ENCODE measurements at places on chromosomes 2 and 18.
A peak's percentile ranks its signal among the peaks of the same experiment; 100 is the strongest.

DNA sequence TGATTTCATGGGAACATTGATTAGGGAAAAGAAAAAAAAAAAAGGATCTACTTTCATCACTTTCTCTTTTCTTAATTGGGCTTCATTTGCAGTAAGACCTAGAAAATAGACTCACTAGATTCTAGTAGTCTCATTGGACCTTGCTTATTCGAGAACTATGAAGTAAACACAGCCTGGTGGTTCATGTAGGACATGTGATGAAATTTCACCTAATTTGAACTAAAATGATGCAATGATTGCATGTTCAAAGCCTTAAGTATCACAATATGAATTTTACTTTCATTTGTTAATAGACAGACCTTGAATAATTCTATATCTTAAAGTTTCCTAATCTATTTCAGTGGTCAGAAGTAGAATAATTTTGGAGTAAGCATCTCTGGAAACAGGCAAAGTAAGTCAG is 688.9 kb upstream of the NRXN1 start:
- DNase-seq: no peak

DNA sequence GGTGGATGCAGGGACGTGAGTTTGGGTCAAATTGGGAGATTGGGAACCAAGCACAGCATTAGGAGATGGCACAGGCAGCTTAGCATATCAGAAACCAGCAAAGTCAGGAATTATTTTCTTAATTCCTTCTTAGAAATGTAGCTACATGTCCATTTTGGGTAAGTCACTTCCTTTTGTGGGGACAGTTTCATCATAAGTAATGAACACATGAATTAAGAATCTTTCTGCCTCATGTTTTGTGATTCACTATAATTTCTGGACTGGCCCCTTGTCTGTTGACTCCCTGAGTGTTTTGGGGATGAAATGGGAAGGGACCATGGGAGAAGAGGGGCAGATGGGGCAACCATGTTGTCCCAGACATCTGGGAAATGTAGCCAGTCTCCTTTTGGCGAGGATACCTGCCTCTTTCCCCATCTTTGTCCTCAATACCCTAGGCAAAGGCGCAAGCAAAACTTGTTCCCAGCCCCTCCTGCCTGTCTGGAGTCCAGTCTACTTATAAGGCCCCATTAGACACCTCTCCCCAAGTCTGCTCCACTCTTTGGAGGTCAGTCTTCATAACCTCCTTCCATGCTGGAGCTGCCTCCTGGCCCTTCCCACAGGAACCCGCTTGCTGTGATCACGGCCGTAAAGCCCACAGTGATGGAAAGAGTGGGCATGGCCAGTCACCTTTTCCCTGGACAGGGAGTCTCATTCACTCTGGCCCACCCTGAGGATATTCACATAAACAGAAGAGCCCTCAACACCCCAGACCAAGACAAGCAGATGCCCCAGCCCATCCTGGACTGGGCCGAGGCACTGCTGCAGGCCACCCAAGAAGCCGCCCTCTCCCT is 25.7 kb downstream of the MTHFD2 start:
- no peak for DNase-seq

DNA sequence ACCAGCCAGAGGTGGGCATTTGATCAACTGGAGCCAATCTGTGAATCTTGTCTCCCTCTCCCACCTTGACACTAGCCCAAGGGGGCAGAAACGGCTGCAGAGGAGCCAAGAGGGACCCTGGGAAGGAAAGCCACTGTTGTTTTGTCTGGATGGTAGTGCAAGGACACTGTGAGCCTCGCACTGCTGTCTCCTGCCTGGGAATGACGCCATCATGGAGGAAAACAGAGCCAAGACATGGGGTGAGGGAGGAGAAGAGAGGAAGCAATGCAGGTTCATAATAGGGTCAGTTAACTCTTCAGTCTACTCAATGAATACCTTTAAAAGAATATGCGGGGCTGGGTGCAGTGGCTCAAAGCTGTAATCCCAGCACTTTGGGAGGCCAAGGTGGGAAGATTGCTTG is 231.1 kb upstream of the AGAP1 start:
- DNase-seq: no peak

DNA sequence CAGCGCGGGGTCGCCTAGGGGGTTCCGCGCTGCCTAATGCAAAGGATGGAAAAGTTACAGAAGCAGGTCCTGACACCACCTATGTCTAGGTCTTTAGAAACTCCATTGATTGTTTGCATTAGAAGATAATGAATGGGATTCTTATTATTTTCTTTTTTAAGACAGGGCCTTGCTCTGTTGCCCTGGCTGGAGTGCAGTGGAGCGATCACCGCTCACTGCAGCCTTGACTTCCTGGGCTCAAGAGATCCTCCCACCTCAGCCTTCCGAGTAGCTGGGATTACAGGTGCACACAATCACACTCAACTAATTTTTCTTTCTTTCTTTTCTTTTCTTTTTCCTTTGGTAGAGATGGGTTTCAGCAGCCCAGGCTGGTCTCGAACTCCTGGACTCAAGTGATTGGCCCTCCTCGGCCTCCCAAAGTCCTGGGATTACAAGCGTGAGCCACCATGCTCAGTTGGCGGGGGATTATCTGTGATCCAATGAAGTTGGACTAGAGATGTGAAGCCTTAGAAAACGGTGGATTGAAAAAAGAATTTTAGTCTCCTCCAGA is 761 bp upstream of the IDH1 start:
- no peak for DNase-seq

- DNase-seq: peak; percentile 11
Observed at GRCh38 chr2:3730646-3731045, 27.3 kb downstream of the DCDC2C start.

GRCh38 chr18:74190086-74190485 is 41.8 kb downstream of the TIMM21 start:
- peak; percentile 24 for DNase-seq

DNA sequence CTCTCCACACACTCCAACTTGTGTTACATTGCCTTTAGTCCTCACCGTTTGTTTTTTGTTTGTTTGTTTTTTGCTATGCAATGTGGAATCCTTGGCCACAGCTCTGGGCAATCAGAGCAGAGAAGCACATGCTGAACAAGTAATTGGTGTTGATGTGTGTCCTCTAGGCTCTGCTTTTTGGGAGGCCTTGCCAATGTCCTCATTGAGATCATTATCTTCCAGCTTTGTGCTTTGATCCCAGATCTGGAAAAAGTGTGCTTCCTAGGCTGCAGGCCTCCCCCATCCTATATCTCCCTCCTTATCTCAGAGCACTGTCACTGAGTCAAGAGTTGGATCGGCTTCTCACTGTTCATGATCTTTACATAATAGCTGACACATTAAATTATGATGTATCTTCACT is 25.9 kb downstream of the OSR1 start:
- DNase-seq: no peak

GRCh38 chr18:21830532-21830931 is 89.9 kb downstream of the MIB1 start:
- DNase-seq: no peak

- DNase-seq: no peak
Observed at GRCh38 chr2:108967757-108968156, 21.3 kb downstream of the EDAR start.

GRCh38 chr2:57444752-57445430 is 601.7 kb upstream of the VRK2 start:
- DNase-seq: no peak

- DNase-seq: no peak
Observed at GRCh38 chr2:40284797-40285196, 167.1 kb downstream of the SLC8A1 start.

- DNase-seq: peak; percentile 0
Observed at GRCh38 chr2:184270660-184271059, 327.7 kb upstream of the ZNF804A start.

DNA sequence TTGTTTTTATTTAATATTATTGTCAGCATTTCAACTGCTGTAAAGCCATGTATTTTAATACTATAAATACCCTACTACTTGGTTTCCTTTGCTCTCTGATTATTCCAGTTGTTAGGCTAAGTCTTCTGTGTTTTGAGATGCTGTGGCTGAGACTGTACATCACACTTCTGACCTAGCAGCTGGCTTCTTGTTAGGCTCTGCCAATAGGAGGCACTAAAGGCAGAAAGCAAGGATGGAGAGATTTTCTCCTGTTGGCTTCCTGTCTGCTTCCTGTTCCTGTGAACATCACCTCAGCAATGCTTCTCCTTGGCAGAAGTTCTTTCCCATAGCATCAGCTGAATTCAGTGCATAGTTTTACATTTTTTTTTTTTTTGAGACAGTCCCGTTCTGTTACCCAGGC is 68.3 kb upstream of the YPEL5 start:
- DNase-seq: no peak

GRCh38 chr2:25259737-25260124 is 82.0 kb downstream of the DNMT3A start:
- DNase-seq: no peak

DNA sequence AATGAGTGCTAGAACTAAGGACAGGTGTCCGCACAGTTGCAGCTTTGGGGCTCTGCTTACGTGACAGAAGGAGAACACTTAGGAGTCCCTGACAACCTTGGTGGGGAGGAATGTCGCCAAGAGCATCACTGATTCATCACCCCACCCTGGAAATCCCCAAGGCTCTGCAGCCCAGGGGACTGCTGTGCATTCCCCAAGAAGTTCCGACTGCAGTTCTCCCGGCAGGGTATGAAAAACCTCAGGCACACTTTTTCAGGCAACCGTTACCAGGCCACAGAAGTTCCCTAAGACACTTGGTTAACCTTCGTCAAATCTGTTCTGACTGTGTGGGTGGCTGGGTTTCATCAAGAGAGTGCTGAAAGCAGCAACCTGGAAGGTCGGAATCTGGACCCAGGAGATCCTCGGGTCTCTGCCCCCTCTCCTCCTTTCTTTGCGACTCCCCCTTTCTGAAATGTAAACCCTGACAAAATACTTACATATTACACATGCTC is 192.1 kb upstream of the CXCR4 start:
- no peak for DNase-seq

GRCh38 chr2:190655570-190655969 is 6.7 kb downstream of the NAB1 start:
- no peak for DNase-seq

- no peak for DNase-seq
Observed at GRCh38 chr18:23400918-23401317, 52.2 kb upstream of the RIOK3 start.

GRCh38 chr2:219728991-219729487 is 101.6 kb downstream of the SLC4A3 start:
- DNase-seq: no peak

GRCh38 chr2:234929002-234929401 is 22.8 kb upstream of the SH3BP4 start:
- DNase-seq: no peak

DNA sequence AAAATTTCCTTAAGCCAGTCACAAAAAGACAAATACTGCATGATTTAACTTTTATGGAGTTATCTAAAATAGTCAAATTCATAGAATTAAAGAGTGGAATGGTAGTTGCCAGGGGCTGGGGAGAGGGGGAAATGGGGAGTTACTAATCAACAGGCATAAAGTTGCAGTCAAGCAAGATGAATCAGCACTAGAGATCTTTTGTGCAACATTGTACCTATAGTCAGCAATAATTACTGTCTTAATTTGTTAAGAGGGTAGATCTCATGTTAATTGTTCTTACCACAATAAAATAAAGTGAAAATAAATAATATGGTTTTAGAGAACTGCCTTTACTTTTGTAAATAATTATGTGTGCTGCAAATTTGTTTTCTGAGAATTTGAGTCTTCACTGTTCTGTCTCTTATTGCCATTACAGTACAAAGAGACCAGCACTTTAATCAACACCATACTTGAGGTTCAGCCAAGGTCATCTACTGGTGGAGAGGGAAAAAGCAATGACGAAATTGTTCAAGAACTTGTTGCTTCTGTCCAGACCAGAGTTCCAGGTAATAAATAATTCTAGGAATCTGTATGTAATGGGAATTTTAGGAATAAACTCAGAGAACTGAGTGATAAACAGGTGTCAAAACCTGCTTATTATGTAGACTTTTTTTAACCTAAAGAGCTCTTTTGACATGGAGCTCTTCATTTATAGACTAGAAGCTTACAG is 75.5 kb downstream of the TRABD2A start:
- DNase-seq: peak; percentile 60
